Naive B cell (primary cell): ENCODE measurements at places on chromosomes 2 and 18. TPM values are rescaled to one million over a fixed set of nuclear protein-coding genes. Genes with fewer than 3 reads are reported as not detected.

DNA sequence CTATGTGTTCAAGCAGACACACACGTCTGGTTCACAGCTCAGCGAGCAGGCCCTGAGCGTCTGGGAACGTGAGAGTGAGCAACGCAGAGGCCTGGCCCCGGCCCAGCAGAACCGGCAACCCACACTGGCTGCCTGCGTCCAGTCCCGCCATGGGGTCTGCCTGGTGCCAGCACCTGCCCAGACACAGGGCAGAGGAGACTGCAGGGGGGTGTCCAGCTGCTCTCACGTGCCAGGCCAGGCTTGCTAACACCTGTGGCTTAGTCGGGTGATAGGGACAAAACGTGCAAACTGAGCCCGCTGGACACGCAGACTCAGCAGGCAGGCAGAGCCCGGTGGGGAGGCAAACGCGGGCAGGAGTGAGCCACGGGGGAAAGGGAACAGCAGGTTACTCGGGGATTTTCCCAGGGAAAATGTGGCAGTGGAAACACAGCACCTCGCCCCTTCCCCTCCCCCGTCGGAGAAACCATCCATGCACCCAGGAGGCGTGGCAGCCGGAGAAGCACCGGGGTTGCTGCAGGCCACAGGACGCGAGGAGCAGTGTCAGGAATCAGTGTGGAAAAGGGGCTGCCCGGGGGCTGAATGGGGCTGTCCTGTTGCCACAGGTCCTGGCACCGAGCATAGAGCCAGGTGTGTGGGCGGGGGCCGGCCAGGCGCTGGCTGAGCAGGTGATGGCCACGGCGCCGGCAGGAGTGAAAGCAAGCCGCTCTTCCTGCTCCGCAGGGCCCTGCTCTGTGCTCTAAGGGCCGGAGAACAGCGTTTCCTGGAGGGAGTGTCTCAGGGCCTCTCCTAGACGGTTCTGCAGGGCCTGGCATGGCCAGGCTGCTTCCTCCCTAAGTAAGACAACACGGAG lies 154.7 kb downstream of the HDAC4 start:
- no peak overlapping the region for H3K27ac ChIP-seq
- H3K4me3 ChIP-seq, result no peak overlapping the region
- no peak for DNase-seq
- H3K4me1 ChIP-seq, result peaks cover 51% of the 10 kb centered on the region
- H3K36me3 ChIP-seq, result no peaks in the 10 kb centered on the region

Gene OST4
- polyA plus RNA-seq, result 610 TPM

Gene TUBB8B
- polyA plus RNA-seq, result 1.5 TPM

GRCh38 chr2:189982780-189983394 lies 79.6 kb downstream of the MSTN start:
- H3K4me1 ChIP-seq, result no peaks in the 10 kb centered on the region
- no peak for DNase-seq
- H3K4me3 ChIP-seq, result no peak overlapping the region
- H3K36me3 ChIP-seq, result no peaks in the 10 kb centered on the region
- H3K27ac ChIP-seq, result no peak overlapping the region

- H3K36me3 ChIP-seq, result peaks cover 26% of the 10 kb centered on the region
- no peak overlapping the region for H3K4me3 ChIP-seq
- no peak overlapping the region for H3K27ac ChIP-seq
- peaks cover 24% of the 10 kb centered on the region for H3K4me1 ChIP-seq
Observed at GRCh38 chr2:134389381-134389780, 135.5 kb downstream of the MGAT5 start.

- no peaks in the 10 kb centered on the region for H3K4me1 ChIP-seq
- no peaks in the 10 kb centered on the region for H3K36me3 ChIP-seq
- no peak for DNase-seq
Observed at GRCh38 chr2:144780983-144781382, 261.1 kb upstream of the ZEB2 start.

Gene ACADL
- not detected for polyA plus RNA-seq

Gene PARD6G
- not detected for polyA plus RNA-seq

- no peaks in the 10 kb centered on the region for H3K4me1 ChIP-seq
- H3K4me3 ChIP-seq, result no peak overlapping the region
- DNase-seq, result no peak
- H3K27me3 ChIP-seq, result no peaks in the 10 kb centered on the region
- no peak overlapping the region for H3K27ac ChIP-seq
- H3K36me3 ChIP-seq, result peaks cover 13% of the 10 kb centered on the region
Observed at GRCh38 chr2:177540283-177540682, 147.7 kb downstream of the AGPS start.

DNA sequence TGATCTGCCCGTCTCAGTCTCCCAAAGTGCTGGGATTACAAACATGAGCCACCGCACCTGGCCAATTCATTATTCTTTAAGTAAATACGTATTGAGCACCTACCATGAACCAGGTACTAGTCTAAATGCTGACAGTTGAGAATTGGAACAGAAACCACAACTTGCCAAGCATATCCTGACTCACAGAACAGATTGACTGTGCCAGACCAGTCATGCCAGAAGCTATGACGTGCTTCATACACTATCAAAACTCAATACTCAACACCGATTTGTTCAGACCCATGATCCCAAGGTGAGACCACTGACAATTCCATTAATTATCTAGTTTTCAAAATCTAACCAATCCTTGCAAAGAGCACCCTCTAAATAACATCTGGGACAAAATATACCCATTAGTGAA lies 148.6 kb downstream of the B3GNT2 start:
- peaks cover 8% of the 10 kb centered on the region for H3K4me1 ChIP-seq
- H3K27ac ChIP-seq, result peak overlapping the region; percentile 77
- H3K36me3 ChIP-seq, result no peaks in the 10 kb centered on the region
- H3K27me3 ChIP-seq, result no peaks in the 10 kb centered on the region
- DNase-seq, result peak; percentile 30

- no peak overlapping the region for H3K27ac ChIP-seq
- no peaks in the 10 kb centered on the region for H3K36me3 ChIP-seq
- peaks cover 8% of the 10 kb centered on the region for H3K4me1 ChIP-seq
- H3K27me3 ChIP-seq, result peaks cover 30% of the 10 kb centered on the region
Observed at GRCh38 chr2:12923907-12924610, 207.3 kb downstream of the TRIB2 start.

- no peaks in the 10 kb centered on the region for H3K27me3 ChIP-seq
- H3K36me3 ChIP-seq, result peaks cover 5% of the 10 kb centered on the region
- no peak for DNase-seq
Observed at GRCh38 chr2:46537624-46538295, 58.4 kb downstream of the TMEM247 start.

Gene CTNNA2
- not detected for polyA plus RNA-seq

DNA sequence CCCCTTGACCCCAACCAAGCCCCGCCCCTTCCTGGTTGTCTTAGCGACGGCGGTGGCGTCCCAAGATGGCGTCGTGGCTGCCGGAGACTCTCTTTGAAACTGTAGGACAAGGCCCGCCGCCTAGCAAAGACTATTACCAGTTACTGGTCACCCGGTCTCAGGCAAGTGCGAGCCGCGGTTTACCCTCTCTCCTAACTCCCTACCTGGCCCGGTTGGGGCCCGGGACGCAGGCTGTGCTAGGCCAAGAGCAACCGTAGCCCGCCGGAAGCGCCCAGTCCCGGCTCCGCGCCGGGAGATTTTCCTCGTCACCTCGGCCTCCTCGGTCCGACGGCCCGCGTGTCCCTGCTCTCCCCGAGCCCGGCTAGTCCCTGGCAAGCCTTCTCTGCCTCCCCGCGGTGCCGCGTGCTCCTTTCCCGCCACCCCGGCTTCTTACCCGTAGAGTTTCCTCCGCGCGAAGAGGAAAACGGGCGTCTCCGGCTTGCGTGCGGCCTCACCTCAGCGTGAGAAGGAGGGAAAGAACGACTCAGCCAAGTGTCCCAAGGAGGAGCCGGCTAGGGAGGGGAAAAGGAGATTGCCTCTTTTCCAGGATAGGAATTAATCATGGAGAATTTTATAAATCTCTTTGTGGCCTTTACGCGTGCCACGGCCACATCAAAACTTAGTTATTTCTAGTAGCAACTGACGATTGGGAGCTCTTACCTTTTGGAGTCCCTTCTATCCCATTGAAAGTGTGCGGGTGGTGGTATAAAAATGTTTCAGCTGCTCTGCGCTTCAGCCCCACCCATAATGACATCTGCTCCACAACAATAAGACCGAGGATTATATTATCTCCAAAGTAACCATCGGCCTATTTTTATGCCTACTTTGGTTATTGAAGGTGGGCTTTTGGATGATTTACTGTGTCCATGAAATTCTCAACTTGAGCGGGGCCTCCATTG lies at the start of gene FBXO36:
Gene FBXO36 (plus strand): TSS at position 55 of the 938 bp plus-strand sequence. CDS start 11 bp downstream, at position 66.
- H3K27me3 ChIP-seq, result no peaks in the 10 kb centered on the region
- peak within 1 kb of the TSS; percentile 99 for H3K4me3 ChIP-seq
- H3K27ac ChIP-seq, result peak within 1 kb of the TSS; percentile 100
- H3K36me3 ChIP-seq, result no peaks in the 10 kb centered on the region

DNA sequence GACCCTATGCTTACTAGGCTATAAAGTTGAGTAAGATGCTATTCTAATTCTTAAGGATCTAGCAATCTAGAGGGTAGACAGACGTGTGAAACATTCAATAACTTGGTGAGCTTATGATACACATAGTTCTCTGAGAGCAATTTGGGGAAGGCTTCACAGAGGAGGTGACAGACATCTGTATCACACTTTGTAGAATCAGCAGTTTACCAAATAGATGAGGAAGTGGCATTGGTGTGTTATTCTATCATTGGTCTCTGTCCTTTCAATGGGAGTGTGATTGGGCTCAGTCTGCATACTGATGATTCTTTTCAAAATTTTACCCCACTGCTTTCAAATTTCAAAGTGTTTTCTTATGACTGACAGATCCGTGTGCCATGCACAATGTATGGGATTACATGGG lies 47.0 kb upstream of the TMEM178A start:
- no peak overlapping the region for H3K27ac ChIP-seq
- peaks cover 19% of the 10 kb centered on the region for H3K27me3 ChIP-seq
- no peak for DNase-seq
- no peaks in the 10 kb centered on the region for H3K36me3 ChIP-seq

DNA sequence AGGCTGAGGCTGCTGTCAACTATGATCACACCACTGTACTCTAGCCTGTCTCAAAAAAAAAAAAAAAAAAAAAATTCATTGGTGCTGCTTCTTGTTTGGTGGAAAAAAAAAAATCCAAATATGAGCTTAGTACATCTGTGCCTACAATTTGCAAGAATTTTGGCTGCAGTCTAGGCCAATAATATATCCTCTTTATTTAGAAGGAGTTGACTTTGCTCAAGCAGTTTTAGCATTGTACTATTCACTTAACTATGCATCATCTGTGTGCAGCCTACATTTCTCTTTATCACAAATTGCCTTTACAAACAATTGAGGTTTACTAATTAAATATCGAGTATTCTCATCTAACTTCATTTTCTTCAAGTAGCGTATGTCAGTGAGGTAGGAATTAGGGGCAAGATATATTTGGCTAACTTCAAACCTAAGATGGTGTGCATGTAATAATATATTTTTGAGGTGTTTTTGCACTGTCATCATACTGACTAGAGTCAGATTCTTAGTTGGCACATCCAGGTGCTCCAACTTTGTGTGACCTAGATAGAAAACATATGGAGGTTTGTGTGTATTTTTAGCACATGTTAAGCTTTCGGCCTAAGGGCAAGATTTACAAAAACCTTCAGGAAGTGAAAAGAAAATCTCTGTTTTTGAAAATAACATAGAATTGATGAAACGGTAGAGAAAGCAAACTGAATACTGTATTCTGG lies 51.8 kb downstream of the PMS1 start:
- no peak overlapping the region for H3K27ac ChIP-seq
- H3K4me3 ChIP-seq, result no peak overlapping the region
- no peaks in the 10 kb centered on the region for H3K27me3 ChIP-seq
- no peak for DNase-seq

DNA sequence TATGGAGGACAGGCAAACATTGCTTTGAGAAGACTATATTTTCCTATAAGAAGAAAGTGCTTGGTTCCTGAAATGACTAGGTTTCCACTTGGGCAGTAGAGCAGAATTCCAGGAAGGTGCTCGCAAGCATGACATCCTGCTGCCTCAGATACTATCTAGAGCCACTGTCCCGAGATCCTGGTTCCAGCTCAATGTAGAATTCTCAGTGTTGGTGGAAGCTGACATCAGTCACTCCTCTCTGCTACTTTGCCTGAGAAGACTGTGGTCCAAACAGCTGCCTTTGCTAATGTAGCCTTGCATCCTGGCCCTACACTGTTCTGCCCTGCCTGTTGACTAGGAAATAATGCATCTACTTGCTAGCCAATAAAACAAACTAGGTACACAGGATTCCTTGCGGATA lies 50.0 kb upstream of the ITGA6 start:
- no peaks in the 10 kb centered on the region for H3K36me3 ChIP-seq
- peaks cover 13% of the 10 kb centered on the region for H3K4me1 ChIP-seq
- peaks cover 9% of the 10 kb centered on the region for H3K27me3 ChIP-seq
- no peak overlapping the region for H3K27ac ChIP-seq
- DNase-seq, result no peak

- H3K27ac ChIP-seq, result no peak overlapping the region
- no peaks in the 10 kb centered on the region for H3K27me3 ChIP-seq
- peaks cover 5% of the 10 kb centered on the region for H3K4me1 ChIP-seq
Observed at GRCh38 chr2:26780203-26780760, 5.6 kb upstream of the CENPA start.

DNA sequence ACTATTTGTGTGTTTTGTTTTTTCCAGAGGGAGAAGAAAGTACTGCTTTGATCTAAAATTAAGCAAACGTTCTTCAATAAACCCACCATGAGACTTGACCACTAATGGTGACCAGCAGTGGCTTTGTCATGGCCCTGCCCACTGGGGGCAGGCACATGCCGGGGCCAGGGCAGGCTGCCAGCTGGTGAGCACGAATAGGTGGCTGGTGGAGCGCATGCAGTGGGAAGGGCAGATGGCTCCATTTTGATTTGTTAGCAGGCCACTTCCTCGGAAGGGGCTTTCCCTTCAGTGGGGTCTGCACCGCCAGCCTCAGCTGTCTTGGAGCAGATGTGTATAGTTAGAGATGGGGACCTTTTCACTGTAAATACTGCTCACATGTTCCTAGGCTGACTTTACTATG lies 277.1 kb downstream of the SOX11 start:
- no peaks in the 10 kb centered on the region for H3K27me3 ChIP-seq
- H3K27ac ChIP-seq, result no peak overlapping the region
- no peaks in the 10 kb centered on the region for H3K4me1 ChIP-seq
- DNase-seq, result no peak

- H3K4me1 ChIP-seq, result peaks cover 4% of the 10 kb centered on the region
- H3K36me3 ChIP-seq, result peaks cover 31% of the 10 kb centered on the region
- no peaks in the 10 kb centered on the region for H3K27me3 ChIP-seq
- DNase-seq, result no peak
- H3K27ac ChIP-seq, result no peak overlapping the region
Observed at GRCh38 chr2:241229563-241230401, 41.3 kb downstream of the ANO7 start.

Gene SPP2
- not detected for polyA plus RNA-seq

Gene CNDP1
- polyA plus RNA-seq, result not detected

DNA sequence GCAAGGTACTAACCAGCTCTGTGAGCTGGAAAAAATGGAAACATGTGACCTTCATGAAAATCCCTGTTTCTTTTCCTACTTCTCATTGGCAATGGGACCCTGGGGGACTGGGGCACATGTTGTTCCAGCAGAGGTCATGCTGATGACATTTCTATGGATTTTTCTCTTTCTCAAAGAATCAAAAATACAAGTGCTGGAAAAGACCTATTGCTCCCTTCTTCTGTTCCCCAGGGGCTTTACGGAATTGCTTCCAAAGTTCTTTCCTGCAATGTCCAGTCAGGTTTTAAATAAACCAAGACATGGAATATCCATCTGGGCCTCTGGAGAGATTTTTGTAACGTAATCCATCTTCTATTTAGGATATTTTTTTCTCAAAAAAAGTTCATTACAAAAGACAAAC lies 1006.1 kb upstream of the CELF4 start:
- no peaks in the 10 kb centered on the region for H3K27me3 ChIP-seq
- no peak overlapping the region for H3K4me3 ChIP-seq
- DNase-seq, result no peak
- H3K27ac ChIP-seq, result no peak overlapping the region
- no peaks in the 10 kb centered on the region for H3K36me3 ChIP-seq
- H3K4me1 ChIP-seq, result no peaks in the 10 kb centered on the region
